OCI-M1 (cell line): ENCODE measurements at places on chromosomes 7 and 10.

DNA sequence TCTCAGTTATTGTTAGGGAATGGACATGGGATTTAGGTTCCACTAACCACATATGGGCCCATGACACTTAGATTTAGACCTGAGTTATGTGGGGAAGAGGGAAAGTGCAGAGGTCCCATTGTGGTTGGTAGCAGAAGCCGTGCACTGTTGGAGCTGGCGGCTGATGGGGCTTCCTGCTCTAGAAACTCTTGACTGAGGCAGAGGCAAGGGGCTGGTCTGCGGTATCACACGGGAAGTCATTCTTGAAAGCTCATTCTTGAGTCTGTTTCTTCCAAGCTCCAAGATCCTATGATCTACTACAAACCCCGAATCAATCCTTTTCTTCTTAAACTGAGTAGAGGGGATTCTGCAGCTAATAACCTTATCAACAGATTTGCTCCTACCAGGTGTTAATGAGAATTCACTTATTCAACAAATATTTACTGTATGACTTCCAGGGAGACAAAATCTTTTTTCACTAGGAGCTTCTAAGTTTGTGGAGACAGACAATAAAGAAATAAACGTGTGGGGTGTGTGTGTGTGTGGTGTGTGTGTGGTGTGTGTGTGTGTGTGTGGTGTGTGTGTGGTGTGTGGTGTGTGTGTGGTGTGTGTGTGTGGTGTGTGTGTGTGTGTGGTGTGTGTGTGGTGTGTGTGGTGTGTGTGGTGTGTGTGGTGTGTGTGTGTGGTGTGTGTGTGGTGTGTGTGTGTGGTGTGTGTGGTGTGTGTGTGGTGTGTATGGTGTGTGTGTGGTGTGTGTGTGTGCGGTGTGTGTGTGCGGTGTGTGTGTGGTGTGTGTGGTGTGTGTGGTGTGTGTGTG lies 57.1 kb downstream of the AOC1 start:
- peak; percentile 9 for DNase-seq

- DNase-seq = no peak
Observed at GRCh38 chr7:102222445-102222844, 64.2 kb upstream of the SH2B2 start.

DNA sequence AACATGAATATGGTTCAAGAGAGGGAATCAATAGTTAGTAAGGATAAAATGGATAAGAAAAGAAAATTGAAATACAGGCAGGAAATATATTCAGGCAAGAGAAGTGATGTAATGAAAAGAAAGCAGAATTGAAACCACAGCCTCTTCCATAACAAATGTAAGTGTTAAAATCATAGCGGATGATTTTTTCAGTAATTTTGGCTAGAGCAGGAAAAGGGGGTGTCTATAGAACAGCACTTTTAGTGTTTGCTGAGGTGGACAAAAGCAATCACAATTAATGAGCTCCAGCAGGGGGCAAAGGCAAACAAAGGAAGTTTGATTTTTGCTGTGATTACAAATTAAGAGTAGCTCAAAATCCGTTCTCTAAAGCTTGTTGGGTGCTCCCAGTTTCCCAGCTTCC lies 79.0 kb downstream of the TRIL start:
- no peak for DNase-seq

GRCh38 chr7:28270536-28270935 lies 89.9 kb upstream of the JAZF1 start:
- no peak for DNase-seq

DNA sequence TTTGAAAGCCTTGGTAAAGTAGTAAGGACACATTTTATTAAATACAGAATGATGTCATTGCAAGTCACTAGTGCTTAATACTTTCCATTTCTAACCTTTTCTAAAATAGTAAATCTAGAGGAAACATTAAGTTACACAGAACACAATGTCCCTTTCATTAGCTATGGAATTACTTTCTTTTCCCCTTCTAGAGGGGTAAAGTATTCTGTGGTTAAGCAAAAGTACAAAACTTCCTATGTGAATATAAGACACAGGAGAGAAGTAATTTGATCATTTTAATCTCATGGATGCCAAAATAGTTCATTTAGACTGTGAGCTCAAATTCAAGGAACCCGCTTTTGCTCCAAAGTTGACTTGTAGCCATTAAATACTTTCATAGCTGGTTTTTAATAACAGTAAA lies 49.8 kb downstream of the SEMA3E start:
- no peak for DNase-seq

DNA sequence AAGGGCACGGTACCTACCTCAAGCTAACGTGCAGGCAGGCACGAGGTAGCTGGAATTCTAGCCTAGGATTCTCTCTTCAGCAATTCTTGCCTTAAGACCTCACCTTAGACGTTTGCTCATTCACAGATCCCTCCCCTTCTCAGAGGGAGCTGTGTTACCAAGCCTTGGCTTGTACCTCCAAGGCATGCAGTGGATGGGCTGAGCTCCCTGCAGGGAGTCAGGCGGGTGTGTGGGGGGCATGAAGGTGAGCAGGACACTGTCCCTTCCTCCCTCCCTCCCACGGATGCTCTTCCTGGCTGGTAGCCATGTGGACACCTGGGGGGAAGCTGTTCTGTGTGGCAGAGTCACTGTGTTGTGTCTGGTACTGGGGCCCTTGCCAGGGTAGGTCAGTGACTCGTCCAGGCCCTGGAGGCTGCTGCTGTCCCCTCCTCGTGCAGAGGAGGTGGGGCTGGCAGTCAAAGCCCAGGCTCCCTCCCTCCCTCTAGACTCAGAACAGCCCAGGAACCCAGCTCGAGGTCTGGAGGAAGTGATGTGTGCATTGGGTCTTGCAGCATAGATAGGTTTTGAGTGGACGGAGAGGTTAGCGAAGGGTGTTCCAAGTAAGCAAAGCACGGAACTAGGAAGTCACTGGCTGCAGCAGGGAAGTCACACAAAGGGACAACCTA lies 222.2 kb upstream of the SH2B2 start:
- no peak for DNase-seq

DNA sequence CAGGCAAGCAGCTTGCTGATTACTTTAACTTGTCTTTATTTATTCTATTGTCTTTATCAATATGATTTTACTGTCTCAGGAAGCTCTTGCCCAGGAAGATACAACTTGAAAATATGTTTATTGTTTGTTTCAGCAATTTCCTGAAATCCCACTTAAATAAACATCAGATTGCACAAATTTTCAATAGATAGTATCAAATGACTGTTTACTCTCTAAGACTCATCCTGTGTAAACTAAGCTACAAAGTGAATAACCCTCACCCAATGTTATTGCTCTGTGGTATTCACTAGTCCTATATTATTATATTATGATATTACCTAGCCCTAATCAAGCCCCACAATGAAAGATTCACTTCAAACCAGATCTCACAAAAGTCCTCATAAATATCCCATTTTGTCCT lies 130.4 kb upstream of the HPS1 start:
- no peak for DNase-seq

DNA sequence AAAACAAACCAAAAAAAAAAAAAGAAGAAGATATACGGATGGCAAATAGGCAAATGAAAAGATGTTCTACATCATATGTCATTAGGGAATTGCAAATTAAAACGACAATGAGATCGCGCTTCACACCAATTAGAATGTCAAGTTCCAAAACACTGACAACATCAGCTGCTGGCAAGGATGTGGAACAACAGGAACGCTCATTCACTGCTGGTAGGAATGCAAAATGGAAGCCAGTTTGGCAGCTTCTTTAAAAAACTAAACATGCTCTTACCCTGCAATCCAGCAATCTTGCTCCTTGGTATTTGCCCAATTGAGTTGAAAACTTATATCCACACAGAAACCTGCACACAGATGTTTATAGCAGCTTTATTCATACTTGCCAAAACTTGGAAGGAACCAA lies 34.8 kb downstream of the CALML5 start:
- no peak for DNase-seq

DNA sequence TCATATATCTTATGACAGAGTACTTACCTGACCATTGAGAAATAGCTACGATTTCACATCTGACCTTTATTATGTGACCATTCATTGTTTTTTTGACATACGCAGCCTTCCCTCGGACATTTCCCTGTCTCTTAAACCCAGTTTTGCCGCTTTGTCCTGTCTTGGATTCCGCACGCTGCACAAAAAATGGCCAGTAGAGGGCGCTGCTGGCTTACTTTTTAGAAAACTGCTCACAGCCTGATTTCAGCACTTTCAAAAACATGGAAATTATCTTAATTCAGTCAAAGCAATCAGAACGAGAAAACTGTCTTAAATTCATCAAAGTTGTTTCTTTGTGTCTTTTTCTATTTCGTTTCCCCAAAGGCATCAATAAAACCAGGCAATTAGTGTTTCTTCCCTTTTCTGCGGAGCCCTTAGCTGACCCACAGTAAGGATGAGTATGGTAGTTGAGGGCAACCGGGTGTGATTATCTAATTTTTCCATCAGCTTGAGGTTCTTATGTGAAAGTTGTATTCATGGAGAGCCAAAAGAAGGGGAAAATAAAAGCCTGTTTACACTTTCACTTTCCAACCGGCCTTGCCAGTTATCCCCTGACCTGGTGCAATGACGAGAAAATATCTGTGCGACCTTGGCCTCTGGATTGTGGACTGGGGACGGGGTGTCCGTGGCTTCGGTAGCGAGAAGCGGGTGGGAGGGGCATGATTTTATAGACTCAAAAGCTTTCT lies 144.4 kb downstream of the DYNC1I1 start:
- DNase-seq = peak; percentile 97

DNA sequence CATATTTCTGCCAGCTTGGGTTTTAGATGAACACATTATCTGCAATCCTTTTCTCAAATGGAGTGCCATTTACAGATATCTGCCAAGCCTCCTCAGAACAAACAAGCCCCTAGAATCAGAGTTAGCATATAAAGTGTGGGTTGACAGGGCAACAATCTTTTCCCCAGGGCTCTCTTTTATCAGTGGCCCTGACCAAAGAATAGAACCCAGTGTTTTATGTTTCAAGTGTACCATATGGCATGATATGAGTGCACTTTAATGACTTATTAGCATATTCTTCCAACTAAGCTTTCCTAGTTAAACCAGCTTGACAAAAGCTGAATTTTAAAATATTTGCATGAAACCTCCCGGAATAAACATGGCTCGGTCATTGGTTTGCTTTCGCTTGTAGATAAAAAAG lies 57.3 kb downstream of the EVX1 start:
- DNase-seq = no peak

GRCh38 chr7:2624293-2624886 lies 7.4 kb upstream of the TTYH3 start:
- no peak for DNase-seq

DNA sequence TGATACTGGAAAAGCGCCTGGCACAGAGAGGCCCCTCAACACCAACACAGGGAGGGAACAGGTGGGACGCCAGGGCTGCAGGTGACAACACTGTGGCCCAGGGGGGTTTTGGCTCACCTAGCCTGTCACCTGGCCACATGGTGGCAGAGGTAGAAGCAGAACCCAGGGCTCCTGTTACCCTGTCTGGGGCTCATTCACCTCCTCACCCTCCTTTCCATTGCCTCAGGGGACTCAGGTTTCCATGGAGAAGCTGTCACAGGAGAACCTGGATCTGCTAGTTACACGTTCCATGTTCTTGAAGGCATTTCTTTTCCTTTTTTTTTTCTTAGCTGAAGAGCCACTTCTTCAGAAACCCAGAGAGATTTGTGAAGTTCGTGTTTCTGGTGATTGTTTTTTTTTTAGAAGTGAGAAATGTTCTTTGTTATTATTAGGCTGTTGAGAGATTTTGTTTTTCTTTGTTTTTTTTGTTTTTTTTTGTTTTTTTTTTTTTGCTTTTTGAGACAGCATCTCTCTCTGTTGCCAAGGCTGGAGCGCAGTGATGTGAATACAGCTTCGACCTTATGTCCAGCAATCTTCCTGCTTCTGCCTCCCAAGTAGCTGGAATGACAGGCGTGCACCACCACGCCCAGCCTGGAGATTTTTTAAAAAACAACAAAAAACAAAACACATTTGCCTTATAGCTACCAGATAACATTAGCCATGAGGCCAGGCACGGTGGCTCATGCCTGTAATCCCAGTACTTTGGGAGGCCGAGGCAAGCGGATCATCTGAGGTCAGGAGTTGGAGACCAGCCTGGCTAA lies 16.0 kb downstream of the DENND2A start:
- no peak for DNase-seq

DNA sequence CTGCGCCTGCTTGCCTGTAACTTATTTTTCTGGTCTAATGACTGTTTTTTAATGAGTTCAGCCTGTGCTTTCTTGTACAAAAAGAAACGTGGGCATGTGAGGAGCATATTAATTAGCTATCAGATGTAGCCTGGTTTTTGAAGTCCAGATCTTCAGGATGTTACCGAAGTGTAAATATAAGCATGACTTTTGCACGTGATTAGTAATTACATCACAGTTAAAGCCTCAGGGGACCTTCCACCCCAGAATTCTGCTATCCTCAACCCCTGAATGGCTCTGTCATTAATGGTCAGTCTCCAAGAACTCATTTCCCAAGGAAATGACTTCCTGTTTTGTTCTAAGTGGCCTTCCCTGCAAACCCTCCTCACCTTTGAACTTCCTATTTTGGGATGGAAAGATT lies 2.1 kb upstream of the PRXL2A start:
- DNase-seq = no peak

DNA sequence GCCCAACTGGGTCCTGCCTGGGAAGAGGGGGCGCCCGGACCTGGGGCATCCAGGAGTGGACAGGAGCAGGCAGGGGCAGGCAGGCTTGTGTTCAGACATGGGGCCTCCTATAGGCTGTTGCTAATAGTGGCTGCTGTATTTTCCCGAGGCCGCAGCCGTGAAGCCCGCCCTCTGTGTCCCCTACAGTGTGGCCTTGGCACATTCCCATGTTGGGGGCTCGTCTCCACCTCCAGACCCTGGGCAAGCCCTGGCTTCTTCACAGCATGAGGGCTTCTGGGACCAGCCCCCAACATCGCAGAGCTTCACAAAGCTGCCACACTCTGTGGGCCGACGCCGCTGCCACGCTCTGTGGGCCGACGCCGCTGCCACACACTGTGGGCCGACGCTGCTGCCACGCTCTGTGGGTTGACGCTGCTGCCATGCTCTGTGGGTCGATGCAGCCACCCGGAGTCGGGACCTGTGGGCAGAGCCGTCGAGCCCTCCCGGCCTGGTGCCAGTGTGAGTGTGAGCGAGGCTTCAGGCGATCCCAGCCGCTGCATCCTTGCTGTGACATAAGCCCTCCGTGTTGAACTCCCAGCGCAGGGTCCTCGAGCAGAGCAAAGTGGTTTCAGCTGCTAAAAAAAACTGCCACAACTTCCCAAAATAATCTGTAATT lies 109.0 kb downstream of the INPP5A start:
- no peak for DNase-seq

GRCh38 chr10:112819231-112819630 lies 130.8 kb upstream of the TCF7L2 start:
- DNase-seq = no peak

GRCh38 chr7:74371381-74372341 lies 82.0 kb upstream of the GTF2IRD1 start:
- peak; percentile 22 for DNase-seq

GRCh38 chr7:157908006-157908782 lies 571.4 kb downstream of the DNAJB6 start:
- no peak for DNase-seq
